ENCODE measurements at places on chromosomes 1 and 21. TPM values are rescaled to one million over a fixed set of nuclear protein-coding genes. Genes with fewer than 3 reads are reported as not detected.

DNA sequence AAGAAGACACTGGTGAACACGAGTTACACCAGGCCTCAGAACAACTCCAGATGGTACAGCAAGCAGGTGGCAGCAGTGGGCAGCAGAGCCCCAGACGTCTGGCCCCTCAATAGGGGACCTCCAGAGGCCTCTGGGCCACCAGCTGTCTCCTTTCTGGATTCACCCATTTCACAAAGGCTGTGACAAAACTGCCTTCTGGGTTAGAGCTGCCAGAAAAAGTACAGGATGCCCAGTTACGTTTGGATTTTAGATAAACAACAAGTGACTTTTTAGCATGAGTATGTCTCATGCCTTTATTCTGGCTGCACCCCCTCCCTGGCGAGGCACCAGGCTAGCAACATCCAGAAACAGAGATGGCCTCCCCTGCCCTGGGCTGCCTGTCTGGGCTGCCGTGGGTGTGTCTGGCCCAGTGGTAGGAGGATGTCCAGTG is 30.1 kb downstream of the ITPKB start:
- DNase-seq: no peak

DNA sequence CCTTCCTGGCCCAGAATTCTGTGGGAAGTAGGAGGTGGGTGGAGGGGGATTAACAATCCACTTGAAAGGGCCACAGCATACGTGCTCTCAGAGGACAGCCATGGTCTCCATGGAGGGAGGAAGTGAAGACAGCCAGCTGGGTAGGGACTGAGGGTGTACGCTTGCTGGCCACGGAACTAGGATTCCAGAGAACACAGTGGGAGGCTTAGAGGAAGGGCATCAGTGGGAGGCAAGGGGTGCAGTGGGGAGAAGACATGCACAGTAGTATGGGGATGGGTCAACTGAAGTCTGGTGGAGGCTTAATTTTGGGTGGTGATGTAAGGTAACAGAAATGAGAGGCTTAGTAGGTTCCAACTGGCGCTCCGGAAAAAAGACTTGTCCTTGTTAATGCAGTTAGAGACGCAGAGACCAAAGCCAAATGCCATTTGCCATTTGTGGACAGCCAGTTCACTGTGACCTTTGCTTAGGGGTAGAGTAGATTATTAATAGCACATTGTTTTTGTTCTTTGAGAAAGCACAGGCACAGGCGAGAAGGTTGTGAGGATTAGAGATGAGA is 103.0 kb downstream of the ZSCAN20 start:
- DNase-seq: no peak

DNA sequence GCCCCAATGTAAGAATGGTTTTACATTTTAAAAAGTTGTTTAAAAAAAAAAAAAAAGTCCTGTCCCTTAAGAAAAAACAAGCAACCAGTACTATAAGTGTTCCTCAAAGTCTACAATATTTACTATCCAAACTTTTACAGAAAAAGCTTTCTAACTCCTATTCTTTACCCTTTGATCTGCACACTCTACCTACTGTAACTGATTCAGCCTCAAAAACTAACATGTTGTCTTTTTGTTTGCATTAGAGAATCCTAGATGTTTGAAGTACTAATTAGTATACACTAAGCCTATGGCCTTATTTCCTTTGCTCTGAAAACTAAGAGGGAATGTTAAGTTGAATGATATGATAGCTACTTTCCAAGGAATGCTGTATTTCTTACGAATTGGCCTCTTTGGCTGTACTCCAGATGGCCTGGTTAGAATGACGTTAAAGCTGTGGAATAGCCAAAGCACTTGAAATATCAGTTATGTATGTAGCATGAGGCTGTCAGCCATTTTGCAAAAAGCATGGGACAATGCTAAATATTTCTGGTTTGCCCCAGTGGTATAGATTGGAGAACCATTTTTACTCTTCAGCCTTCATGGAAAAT is 234.8 kb downstream of the GPR52 start:
- peak; percentile 15 for DNase-seq

DNA sequence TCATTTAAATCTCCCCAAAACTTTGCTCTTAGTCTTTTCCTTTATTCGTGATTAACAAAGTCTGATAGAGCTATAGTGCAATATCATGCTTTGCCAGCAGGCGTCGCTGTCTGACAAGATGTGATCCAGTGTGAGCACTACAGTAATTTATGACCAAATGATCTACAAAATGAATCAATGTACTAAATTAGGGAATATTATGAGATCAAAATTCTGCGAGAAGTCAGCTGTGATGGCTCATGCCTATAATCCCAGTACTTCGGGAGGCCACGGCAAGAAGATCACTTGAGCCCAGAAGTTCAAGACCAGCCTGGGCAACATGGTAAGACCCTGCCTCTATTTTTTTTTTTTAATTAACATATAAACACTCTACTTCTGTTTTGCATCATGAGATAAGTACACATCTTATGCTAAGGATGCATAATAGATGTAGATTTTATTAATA is 3.6 kb upstream of the SPSB1 start:
- DNase-seq: peak; percentile 78

GRCh38 chr1:219733511-219734174 is 120.7 kb upstream of the ZC3H11B start:
- no peak for DNase-seq

- DNase-seq: no peak
Observed at GRCh38 chr1:207578796-207579435, 66.0 kb upstream of the CR1L start.

GRCh38 chr1:173201969-173202368 is 5.2 kb downstream of the TNFSF4 start:
- no peak for DNase-seq

DNA sequence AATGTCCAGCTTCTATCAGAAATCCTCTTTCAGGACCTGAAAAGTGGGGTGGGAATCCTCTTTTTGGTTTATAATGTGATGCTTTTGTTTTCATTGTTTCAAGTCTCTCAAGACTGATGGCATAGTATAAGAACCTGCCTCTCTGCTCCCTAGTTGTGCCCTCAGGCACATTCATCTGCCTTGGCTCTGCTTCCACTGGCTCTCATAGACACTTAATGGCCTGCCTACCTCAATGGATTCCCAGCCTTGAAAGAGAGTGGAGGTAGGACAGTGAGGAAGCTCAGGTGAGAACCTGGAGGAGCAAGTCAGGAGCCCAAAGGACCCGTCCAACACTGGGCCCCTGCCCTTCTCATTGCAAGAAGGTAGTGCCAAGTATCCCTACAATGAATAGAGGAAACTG is 4.8 kb downstream of the TTLL7 start:
- no peak for DNase-seq

DNA sequence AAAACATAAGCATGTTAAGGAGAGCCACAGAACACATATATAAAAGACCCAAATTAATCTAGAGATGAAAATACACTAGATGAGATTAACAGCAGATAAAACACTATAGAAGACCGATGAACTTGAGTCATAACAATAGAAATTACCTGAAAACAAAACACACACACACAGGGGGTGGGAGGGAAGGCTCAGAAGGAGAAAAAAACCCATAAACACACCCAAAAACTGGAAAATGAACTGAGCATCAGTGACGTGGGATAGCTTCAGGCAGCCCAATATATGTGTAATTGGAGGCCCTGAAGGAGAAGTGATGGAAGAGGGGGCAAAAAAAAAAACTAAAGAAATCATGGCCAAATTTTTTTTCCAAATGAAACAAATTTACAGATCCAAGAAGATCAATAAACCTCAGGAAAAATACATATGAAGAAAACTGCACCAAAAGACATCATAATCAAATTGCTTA is 11.4 kb downstream of the ALDH9A1 start:
- no peak for DNase-seq

DNA sequence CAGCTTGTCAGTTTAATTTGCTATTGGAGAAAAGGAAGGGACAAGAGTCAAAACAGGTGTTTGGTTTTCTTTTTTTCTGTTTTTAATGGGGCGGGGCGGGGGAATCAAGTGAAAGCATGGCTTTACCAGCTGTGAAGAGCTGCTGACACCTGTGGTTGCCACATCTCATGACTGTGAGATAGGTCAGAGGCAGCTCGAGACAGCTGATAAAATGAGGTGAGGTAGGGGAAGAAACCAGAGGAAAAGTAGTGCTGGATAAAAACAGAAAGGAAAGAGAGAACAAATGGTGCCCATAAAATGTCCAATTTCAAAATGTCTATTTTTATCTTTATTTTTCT is 272.3 kb downstream of the NEGR1 start:
- DNase-seq: peak; percentile 77

- DNase-seq: no peak
Observed at GRCh38 chr1:182615468-182616129, 11.4 kb upstream of the RGS16 start.

- DNase-seq: no peak
Observed at GRCh38 chr1:26727476-26727875, 31.7 kb downstream of the ARID1A start.

DNA sequence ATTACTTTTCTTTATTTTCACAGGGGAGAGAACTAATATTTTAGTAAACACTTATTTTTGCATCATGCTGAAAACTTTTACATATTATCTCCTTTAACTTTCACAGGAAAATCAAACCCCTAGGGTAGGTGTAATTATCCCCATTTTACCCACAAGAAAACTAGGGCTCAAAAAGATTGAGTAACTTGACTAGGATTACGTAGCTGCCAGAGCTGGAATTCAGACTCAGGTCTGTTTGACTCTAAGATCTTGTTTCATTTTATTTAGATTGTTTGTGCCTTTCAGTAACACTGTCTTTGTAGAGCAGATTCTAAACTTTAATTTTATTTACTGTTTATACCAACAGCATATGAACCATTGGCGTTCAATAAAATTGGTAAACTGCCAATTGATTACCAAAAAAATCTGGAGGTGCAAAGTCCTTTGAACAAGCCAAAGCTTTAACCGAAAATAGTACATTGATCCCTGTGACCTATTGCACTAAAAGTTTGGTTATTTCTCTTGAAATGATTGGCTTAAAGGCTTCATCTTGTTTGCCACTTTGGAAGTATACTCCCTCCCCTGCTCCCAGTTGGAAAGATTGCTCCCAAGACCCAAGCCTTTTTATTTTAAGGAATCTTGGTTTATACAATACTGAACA is 71.0 kb upstream of the WDR26 start:
- DNase-seq: no peak

GRCh38 chr1:109716121-109716520 is 4.1 kb downstream of the GSTM5 start:
- DNase-seq: no peak

KRTAP11-1 gene
- total RNA-seq: not detected

PLA2G2D gene
- not detected for total RNA-seq

SPRR1B gene
- total RNA-seq: not detected

CD101 gene
- 0.40 TPM for total RNA-seq

APOBEC4 gene
- not detected for total RNA-seq

RAB3GAP2 gene
- total RNA-seq: 20.9 TPM

OR2T10 gene
- not detected for total RNA-seq

CYYR1 gene
- total RNA-seq: 0.71 TPM
